ENCODE measurements at places on chromosomes 1 and 21. TPM values are rescaled to one million over a fixed set of nuclear protein-coding genes. Genes with fewer than 3 reads are reported as not detected.

DNA sequence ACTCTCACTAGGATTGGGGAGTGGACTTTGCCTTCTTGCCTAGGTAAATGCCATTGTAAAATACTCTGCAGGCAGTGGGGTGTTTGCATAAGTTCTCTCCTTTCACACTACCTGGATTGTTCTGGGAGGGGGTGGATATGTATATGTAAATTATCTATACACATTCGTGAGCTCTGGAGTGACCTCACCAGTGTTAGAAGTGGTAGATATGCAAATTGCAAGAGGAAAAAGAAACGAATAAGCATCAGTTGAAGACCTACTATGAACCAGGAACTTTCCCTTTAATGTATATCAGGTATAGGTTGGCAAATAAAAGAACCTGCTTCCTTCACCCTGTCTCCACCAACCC is 1.5 kb upstream of the ARHGEF11 start:
- H3K4me1 ChIP-seq: peaks cover 29% of the 10 kb centered on the region
- H3K27me3 ChIP-seq: no peaks in the 10 kb centered on the region
- no peak overlapping the region for H3K4me3 ChIP-seq
- no peak for DNase-seq
- no peak overlapping the region for H3K27ac ChIP-seq

DNA sequence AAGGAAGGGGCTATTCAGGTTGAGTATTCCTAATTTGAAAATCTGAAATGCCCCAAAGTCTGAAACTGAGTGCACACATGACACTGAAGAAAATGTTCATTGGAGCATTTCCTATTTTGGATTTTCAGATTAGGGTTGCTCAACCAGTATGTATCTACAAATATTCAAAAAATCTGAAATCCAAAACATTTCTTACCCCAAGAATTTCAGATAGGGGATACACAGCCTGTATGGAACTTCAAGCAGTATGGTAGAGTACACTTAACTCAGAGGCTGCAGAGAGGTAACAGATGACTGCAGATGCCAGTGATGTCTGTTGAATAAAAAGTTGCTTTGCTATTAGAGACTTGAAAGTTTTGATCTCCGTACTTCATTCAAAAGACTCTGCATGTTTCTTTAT is 19.0 kb downstream of the YTHDF2 start:
- H3K27ac ChIP-seq: no peak overlapping the region
- DNase-seq: no peak
- H3K36me3 ChIP-seq: no peaks in the 10 kb centered on the region
- peaks cover 70% of the 10 kb centered on the region for H3K4me1 ChIP-seq
- H3K27me3 ChIP-seq: no peaks in the 10 kb centered on the region

DNA sequence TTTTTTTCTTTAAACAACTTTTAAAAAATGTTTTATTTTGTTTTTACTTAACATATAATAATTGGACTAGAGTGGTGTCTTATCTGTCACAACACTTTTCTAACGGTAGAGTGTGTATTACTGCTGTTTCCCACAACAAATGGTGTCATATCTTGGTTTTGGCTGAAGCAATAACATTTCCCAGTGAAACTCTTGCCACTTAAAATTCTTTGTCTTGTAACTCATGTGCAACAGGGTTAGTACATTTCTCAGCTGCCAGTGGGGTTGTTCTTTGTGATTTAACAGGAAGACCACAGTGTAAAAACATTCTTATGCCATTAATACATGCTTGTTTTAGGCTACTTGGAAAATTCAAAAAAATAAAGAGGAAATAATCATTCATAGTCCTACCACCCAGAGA is 43.5 kb downstream of the ALPL start:
- no peak for DNase-seq
- H3K4me1 ChIP-seq: no peaks in the 10 kb centered on the region
- peak overlapping the region; percentile 74 for H3K27ac ChIP-seq
- H3K27me3 ChIP-seq: no peaks in the 10 kb centered on the region
- H3K36me3 ChIP-seq: no peaks in the 10 kb centered on the region

GRCh38 chr21:15986277-15986676 is 256.5 kb downstream of the USP25 start:
- no peaks in the 10 kb centered on the region for H3K4me1 ChIP-seq
- DNase-seq: no peak
- H3K27me3 ChIP-seq: no peaks in the 10 kb centered on the region
- no peak overlapping the region for H3K27ac ChIP-seq
- H3K4me3 ChIP-seq: no peak overlapping the region

DNA sequence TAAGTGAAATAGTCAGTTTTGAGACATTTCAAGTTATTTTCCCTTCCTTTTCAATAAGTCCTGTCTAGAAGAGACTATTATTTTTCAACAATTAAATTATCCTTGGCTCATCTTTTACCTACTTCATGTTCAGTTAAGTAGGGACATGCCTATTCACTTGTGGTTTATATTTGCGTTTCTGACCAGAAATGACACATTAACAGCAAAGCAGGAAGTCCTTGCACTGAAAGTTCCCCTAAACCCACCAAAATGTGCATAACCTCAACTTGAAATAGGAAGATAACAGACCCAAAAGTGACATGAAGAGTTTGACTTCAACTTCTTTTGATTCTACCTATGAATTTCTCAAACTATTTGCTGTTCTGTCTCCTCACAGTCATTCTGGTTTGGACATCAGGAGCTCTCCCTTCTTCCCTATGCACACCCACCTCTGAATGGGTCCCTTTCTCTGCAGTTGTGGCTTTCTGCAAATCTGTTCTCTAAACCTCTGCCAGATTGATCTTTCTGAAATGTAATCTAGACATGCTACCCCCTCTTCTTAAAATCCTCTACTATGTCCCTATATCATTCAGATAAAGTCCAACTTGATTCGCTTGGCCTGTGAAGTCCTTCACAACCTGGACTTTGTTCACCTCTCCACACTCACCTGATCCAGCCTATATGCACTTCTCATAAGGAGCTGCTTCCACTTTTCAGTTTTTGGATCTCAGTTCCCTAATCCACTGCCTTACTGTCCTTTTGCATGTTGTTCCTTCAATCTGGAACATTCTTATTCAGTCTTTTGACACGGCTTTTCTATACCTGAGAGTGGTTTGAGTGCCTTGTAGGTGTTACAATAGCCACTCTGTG is 661.5 kb upstream of the ADGRL4 start:
- no peak for DNase-seq
- no peaks in the 10 kb centered on the region for H3K27me3 ChIP-seq
- no peak overlapping the region for H3K27ac ChIP-seq
- no peaks in the 10 kb centered on the region for H3K36me3 ChIP-seq
- no peaks in the 10 kb centered on the region for H3K4me1 ChIP-seq

DNA sequence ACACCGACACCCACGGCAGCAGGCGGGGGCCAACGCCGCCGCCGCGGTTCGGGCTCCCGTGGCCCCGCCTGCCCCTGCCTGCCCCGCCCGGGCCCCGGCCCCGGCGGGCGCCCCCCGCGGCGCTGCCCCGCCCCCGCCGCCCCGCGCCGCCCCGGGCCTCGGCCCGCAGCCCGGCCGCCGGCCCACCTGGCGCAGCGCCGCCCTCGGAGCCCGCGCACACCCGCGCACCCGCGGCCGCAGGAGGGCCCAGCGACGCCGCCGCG is at the start of gene WNT3A:
Gene WNT3A (plus strand): TSS at position 213 of the 263 bp plus-strand sequence. CDS start 131 bp downstream, outside the sequence.
- no peaks in the 10 kb centered on the region for H3K4me1 ChIP-seq
- no peak for DNase-seq
- peaks cover 80% of the 10 kb centered on the region for H3K27me3 ChIP-seq
- no peak within 1 kb of the TSS for H3K27ac ChIP-seq
- no peak within 1 kb of the TSS for H3K4me3 ChIP-seq
- H3K36me3 ChIP-seq: no peaks in the 10 kb centered on the region

- H3K36me3 ChIP-seq: no peaks in the 10 kb centered on the region
- H3K4me1 ChIP-seq: no peaks in the 10 kb centered on the region
- no peaks in the 10 kb centered on the region for H3K27me3 ChIP-seq
- DNase-seq: no peak
Observed at GRCh38 chr1:118783095-118783758, 204.9 kb downstream of the TBX15 start.

DNA sequence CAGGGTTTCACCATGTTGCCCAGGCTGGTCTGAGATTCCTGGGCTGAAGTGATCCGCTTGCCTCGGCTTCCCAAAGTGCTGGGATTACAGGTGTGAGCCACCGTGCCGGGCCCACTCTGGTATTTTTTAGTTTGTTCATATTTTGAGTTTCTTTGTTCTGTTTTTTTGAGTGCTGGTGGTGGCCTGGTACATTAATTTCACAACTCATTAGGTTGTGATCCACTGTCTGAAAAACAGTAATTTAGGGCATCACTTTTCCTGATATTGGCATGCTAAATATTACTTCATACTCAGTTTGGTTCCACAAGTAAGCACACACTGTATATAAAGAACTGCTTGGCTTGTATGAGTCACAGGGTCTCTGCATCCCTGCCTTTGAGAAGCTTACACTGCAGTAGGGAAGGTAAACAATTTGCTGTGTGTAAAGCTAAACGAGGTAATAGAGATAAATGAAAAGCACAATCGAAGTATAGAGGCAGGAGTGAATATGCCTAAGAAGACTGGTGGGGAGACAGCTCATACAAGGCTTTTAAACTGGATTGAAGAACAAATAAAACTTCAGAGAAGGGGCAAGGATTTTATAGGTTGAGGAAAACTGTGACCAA is 7.7 kb downstream of the SNX27 start:
- peaks cover 34% of the 10 kb centered on the region for H3K4me1 ChIP-seq
- no peak for DNase-seq
- H3K27ac ChIP-seq: no peak overlapping the region
- no peak overlapping the region for H3K4me3 ChIP-seq

DNA sequence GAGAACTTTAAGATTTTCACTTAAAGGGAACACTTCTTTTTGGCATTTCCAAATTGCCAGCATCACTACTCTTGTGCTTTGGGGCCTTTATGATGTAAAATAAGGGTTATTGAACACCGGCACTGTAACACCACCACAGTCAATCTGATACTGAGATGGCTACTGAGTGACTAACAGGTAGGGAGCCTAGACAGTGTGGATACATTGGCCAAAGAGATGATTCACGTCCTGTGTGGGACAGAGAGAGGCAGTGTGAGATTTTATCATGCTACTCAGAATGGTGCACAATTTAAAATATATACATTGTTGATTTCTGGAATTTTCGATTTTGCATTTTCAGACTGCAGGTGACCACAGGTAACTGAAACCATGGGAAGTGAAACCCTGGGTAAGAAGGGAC is 261.6 kb downstream of the SPATA17 start:
- H3K36me3 ChIP-seq: no peaks in the 10 kb centered on the region
- no peaks in the 10 kb centered on the region for H3K27me3 ChIP-seq
- H3K4me1 ChIP-seq: peaks cover 9% of the 10 kb centered on the region
- no peak overlapping the region for H3K4me3 ChIP-seq
- H3K27ac ChIP-seq: no peak overlapping the region

Gene S100A14
- total RNA-seq: 7.3 TPM

DNA sequence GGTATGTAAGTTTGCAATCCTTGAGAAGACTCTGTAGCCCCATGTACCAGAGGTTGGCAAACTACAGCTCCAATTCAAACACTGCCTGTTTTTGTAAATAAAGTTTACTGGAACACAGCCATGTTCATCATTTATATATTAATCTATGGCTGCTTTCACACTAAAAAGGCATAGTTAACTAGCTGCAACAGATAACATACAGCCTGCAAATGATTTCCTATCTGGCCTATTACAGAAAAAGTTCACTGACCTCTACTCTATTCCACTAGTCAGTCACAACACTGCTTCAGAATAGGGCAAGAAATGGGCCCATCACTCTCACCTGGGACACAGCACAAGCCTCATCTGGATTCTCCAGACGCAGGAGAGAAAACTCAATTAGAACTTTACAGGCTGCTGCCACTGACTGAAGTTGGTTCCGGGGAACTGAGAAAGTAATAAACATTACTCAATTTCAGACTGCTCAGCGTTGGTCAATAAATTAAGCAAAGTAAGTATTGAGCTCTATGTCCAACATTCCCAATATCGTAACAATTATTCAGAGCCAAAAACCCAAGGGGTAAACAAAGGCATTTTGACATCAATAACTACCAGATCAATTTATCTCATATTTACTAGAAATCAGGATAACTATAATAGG is 10.6 kb downstream of the UBR4 start:
- H3K36me3 ChIP-seq: peaks cover 70% of the 10 kb centered on the region
- peaks cover 4% of the 10 kb centered on the region for H3K4me1 ChIP-seq
- DNase-seq: no peak
- H3K27me3 ChIP-seq: no peaks in the 10 kb centered on the region

DNA sequence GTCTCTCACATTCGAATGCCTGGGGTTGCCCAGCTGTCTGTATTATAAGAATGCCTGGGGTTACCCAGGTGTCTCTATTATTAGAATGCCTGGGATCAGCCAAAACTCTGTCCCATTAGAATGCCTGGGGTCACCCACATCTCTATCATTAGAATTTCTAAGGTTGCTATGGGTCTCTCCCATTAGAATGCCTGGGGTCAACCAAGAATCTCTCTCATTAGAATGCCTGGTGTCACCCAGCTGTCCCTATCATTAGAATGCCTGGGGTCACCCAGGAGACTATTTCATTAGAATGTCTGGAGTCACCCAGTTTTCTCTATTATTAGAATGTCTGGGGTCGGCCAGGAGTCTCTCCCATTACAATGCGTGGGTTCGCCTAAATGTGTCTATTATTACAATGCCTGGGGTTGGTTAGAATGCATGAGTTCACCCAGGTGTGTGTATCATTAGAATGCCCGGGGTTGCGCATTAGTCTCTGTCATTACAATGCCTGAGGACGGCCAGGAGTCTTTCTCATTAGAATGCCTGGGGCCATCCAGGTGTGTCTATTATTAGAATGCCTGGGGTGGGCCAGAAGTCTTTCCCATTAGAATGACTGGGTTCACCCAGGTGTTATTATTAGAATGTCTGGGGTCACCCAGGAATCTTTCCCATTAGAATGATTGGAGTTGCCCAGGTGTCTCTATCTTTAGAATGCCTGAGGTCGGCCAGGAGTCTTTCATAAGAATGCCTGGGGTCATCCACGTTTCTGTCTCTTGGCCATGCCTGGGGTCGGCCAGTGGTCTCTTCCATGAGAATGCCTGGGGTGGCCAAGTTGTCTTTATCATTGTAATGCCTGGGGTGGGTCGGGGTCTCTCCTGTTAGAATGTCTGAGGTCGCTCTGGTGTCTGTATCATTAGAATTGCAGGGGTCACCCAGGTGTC is 59.6 kb downstream of the RNF187 start:
- DNase-seq: no peak
- no peak overlapping the region for H3K27ac ChIP-seq
- H3K4me3 ChIP-seq: no peak overlapping the region
- no peaks in the 10 kb centered on the region for H3K27me3 ChIP-seq
- H3K36me3 ChIP-seq: no peaks in the 10 kb centered on the region

DNA sequence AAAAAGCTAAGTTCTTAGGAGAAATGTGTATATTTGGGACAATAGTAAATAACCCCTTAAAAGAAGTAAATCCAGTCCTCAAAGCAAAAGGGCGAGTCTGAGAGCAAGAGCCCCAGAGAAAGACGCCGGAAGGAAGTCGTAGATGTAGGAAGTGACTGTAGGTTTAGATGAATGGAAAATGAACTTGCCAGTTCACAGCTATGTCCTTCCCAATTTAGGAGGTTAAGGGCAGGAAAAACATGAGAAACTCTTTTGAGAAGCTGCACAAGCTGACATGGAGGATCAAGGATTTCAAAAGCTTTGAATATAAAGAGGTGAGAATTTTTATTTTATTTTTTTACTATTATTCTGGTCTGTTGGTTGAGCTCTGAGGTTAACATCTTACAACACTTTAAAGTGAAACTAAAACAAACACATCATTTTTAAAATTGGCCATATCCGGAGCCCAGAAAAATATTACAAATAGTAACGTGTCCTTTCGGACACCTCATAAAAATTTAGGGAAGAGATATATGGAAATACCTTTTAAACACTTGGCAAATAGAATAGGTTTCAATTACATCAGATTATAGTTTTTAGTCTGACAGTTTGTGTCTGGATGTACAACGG is 1178.6 kb downstream of the MRPL39 start:
- no peaks in the 10 kb centered on the region for H3K36me3 ChIP-seq
- H3K27me3 ChIP-seq: no peaks in the 10 kb centered on the region
- H3K4me1 ChIP-seq: no peaks in the 10 kb centered on the region
- no peak for DNase-seq
- no peak overlapping the region for H3K4me3 ChIP-seq

Data from heart right ventricle (tissue), 16 donors.